GOT3 (cell line): ENCODE measurements at places on chromosomes 2 and 18.

DNA sequence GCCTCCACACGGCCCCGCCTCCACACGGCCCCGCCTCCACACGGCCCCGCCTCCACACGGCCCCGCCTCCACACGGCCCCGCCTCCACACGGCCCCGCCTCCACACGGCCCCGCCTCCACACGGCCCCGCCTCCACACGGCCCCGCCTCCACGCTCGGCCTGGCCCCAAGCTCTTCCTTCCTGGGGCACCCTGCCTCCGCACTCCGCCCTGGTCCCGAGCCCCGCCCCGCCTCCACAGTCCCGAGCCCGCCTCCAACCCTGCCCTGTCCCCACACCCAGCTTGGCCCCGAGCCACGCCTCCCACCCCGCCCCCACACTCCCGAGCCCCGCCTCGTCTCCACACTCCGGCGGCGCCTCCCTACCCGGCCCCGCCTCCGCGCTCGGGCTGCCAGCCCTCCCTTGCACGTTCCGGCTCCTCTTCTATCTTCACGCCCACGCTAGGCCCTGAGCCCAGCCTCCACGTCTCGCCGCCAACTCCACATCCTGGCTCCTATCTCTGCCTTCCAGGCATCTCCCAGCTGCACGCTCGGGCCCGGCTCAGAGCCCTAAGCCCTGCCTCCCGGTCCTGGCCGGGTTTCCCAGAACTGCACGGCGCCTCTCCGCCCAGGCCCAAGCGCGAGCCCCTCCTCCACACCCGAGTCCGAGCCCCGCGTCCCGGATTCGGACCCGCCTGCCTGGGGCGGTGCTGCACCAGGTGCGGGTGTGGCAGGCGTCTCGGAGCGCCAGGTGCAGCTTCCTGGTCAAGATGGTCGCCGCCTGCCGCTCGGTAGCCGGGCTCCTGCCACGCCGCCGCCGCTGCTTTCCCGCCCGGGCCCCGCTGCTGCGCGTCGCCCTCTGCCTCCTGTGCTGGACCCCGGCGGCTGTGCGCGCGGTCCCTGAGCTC lies at the start of gene TMEM87B:
Gene TMEM87B (plus strand): TSS at position 423 of the 883 bp plus-strand sequence. CDS start 323 bp downstream, at position 746.
- DNase-seq: peak; percentile 97

- DNase-seq: no peak
Measured at GRCh38 chr2:233814056-233814835, 36.1 kb downstream of the MROH2A start.

- no peak for DNase-seq
Measured at GRCh38 chr2:226540204-226540994, 259.2 kb downstream of the IRS1 start.

GRCh38 chr18:40341701-40342100 lies 1613.3 kb upstream of the PIK3C3 start:
- no peak for DNase-seq

DNA sequence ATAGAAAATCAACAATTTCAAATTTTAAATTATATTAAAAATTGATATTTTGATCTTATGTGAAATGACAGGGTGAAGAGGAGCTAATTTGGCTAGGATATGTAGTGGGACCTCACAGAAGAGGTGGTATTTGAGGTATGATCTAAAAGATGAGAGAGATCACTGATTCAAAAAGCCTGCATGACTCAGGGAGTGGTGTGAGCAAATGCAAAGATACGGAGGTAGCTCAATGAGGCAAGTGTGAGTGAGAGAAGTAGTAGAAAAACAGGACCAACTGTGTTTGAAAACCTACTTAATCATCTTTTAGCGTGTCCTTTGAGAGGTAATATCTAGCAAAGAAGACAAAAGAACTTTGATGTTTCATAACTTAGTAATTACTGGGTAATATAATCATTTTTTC lies 557.5 kb downstream of the DSC3 start:
- no peak for DNase-seq

DNA sequence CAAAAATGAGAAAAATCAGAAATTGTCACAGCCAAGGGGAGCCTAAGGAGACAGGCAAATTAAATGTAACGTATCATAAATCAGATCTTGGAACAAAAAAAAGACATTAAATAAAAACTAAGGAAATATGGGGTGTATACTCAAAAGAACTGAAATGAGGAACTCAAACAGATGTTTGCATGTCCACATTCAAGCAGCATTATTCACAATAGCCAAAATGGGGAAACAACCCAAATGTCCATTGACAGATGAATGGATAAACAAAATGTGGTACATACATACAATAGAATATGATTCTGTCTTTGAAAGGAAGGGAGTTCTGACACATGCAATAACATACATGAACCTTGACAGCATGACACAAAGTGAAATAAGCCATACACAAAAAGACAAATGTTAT lies 155.8 kb upstream of the KLF7 start:
- DNase-seq: no peak

DNA sequence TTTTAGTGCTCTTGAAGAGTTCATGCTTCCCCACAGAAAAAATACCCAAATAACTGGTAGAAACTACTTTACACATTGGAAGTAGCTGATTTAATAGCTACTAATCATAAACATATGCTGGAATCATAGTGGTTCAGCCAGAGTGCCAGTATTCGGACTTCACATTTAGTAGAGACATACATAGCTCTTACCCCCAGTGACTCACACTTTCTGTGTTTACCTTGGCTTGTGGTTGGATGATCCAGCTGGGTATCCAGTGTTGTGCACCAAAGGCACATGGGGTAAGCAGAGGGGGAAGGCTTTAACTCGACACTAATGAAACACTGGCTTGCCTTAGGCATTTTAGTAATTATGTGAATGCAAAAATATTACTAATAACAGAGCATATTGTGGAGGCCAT lies 18.1 kb downstream of the ARHGAP28 start:
- no peak for DNase-seq

DNA sequence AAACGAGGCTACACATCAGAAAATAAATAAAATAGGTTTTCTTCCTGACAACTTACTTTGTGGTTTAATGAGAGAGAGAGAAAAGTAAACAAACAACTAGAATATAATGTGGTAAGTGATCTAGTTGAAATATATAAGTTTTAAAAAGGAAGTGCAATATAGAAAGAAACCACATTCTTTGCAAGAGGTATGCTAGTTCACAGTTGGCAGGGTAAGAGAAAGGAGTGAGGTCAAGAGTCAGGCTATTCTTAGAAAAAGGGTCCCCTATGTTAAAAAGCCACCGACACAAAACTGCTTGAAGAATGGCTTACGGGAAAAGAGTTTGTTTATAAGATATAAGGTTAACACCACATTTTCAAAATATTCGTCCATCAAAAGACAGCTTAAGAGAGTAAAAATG lies 462.1 kb downstream of the ERBB4 start:
- no peak for DNase-seq

DNA sequence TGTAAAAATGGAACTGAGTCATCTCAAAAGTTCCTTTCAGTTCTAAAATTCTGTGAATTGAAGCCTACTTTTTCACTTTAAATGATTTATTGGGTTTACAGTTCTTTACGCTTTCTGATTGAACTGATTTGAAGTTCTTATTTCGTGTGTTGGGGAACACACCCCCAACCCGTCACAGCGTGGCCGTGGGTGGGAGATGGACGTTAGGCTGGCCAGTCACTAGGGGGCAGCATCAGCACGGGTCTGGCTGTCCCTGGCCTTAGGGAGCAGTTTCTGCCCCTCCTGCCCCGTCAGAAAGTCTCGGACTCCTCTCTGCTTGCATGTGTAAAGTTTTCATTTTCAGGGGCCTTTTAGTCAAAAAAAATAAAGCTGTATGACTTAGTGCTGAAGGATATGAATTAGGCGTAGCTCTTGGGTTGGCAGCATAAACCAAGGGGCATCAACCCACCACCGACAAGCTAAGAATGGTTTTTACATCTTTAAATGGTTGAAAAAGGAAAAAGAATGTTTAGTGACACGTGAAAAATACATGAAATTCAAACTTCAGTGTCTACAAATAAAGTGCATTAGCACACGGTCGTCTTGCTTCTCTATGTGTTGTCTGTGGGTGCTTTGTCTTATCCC lies 63.4 kb downstream of the ZCCHC2 start:
- peak; percentile 0 for DNase-seq

DNA sequence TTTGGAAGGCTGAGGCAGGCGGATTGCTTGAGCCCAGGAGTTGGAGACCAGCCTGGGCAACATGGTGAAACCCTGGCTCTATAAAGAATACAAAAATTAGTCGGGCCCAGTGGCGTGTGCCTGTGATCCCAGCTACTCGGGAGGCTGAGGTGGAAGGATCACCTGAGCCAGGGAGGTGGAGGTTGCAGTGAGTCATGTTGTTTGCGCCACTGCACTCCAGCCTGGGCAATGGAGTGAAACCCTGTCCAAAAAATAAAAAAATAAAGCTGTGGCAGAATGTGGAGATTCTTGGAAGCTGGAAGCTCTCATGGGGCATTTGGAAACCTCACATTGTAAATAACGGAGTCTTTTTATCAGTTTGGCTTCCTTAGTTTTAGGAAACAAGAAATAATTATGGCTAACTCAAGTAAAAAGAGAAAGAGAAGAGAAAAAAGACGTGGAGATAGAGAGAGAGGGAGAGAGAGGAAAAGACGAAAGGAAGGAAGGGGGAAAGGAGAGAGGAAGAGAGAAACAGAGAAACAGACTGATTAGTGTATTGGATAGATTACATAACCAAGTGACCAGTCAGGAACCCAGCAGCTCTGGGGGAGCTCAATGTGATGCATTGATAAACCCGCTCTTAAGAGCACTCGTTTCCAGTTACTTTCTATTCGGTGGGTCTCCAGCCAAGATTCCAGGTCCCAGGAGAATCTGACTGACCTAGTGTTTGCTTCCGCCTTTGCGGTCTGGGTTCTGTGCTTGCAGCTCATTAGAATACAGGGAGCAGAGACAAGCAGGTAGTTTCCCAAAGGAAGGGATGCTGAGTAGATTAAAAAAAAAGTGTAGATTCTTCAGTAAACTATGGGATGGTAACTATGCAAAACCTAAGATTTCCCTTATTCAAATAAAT lies 1.1 kb upstream of the SPAST start:
- peak; percentile 23 for DNase-seq
